ENCODE measurements at places on chromosomes 2 and 18. TPM values are rescaled to one million over a fixed set of nuclear protein-coding genes. Genes with fewer than 3 reads are reported as not detected.
A peak's percentile ranks its signal among the peaks of the same experiment; 100 is the strongest.

GRCh38 chr18:52615321-52615720 is 275.3 kb downstream of the DCC start:
- DNase-seq: no peak

DNA sequence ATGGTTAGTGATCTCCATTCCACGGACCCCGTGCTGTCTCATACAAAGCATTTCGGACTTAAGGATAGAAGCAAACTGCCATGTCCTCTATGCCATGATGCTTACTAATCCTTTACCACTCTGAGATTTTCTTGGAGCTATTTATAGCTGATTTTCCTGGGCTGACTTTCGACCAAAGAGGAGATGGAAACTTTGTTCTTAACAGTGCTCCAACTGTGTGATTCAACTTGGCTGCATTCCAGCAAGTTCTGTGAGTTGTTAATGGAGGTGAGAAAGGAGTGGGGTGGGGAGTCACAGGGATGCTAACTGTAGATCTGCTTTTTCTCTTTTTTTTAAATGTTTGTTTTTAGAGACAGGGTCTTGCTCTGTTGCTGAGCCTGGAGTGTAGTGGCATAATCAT is 45.5 kb upstream of the MSH2 start:
- no peak for DNase-seq

GRCh38 chr18:79400091-79400590 is 4.4 kb downstream of the NFATC1 start:
- peak; percentile 78 for DNase-seq

DNA sequence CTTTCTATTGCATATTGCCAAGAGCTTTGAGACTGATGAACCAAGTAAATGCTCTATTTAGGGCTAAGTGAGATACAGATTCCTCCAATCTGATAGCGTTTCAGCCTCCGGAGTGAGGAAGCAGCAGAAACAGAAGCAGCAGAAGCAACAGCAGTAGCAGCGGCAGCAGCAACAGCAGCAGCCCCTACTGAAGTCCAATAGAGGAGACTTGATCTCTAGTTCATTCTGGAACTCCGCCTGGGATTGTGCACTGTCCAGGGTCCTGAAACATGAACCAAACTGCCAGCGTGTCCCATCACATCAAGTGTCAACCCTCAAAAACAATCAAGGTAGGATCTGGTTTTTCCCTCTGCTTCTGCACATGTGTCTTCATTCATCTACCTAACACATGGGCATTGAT is at the start of gene DPP10:
TSS of gene DPP10 (plus strand) at position 132 of the 400 bp plus-strand sequence.
- DNase-seq: no peak

- no peak for DNase-seq
These were observed 141.0 kb upstream of the RAB12 start for GRCh38 chr18:8468191-8468590.

TTN gene
- total RNA-seq: 2,803 TPM

C2orf92 gene
- total RNA-seq: 1.8 TPM

SIX2 gene
- 0.91 TPM for total RNA-seq

Data from left ventricle myocardium inferior (tissue), 1 donor.